ENCODE measurements at places on chromosomes 1 and 21.

DNA sequence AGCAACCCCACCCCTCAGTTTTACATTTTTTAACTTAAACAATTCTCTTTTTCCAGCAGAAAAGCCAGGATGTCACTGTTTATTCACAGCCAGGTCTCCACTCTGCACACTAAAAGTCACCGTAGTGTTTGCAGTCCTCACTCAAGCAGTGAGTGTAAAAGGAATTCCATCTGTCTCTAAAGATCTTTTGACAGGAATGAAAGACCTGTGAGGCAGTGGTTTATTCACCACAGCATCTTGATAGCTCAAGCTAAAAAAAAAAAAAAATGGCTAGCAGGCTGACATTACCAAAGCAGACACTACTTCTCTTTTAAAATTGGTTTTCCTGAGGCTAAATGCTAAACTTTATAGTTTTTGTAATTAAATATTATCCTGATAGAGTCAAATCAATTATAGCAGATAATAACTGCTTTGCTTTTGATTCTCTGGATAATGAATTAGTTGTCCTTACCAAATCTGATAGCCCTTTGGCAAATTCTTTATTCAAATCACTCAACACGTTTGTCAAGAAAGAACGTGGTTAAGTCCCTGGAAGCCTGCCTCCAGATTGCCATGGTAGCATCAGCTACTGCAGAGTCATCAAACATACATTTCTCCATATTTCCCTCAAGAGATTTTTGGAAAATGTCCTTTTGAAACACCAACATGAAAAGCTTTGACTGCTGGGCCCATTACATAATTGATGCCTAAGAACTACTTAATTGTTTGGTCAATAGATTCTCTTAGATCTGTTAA, 22.2 kb upstream of the SLC5A9 start:
- DNase-seq: peak; percentile 48

DNA sequence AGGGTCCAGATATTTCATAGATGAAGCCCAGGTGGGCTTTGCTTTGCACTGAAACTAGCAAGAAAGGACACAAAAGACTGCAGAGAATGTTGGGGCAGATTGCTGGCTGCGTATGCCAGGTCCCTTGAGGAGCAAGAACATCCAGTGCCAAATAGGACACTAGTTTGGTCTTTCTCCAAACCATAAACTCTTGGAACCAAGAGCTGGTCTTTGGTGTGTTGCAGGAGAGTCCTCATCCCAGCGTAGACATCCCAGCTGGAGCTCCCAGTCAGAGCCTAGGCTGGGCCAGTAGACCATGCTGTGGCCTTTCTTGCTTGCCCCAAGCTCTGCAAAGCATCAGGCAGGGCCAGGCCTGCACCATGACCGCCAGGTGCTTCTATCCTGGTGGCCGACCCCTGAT, 87.5 kb downstream of the ATP5PO start:
- no peak for DNase-seq

- no peak for DNase-seq
These were observed 18.1 kb upstream of the FAM78B start for GRCh38 chr1:166184897-166185296.

DNA sequence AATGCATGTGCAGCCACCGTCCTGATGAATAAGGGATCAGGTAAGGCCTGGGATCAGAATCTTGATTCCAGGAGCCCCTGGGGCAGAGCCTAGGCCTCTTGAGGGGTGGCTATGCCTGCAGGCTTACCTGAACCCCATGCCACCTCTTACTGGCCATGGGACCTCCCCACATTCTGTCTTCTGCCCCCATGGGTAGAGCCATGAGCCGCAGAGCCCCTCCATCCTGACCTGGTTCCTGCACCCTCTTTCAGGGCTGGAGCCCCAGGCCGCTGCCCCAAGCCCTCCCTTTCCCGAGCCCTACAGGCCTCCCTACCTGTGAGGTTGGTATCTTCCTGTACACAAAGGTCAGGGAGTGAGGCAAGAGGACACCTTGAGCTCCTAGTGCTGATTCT, 120.8 kb downstream of the DMRTB1 start:
- DNase-seq: no peak

- no peak for DNase-seq
These were observed 4.6 kb downstream of the TARBP1 start for GRCh38 chr1:234474375-234474774.

DNA sequence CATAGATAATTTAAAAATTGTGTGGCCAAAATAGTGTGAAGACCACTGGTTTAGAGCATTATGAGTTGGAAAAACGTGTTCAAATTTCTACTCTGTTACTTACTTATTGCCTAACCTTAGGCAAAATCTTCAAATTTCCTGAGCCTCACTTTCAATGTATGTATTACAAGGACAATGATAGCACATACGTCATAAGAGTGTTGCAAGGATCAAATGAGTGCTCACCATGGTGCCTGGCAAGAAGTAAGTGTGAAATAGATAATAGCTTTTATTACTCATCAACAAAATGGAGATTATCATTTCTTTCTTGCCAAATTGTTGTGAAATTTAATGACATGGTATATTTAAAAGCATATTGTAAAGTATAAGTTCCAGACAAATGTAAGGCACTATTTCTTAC, 57.2 kb downstream of the FH start:
- no peak for DNase-seq

- DNase-seq: no peak
These were observed 226.0 kb upstream of the KAZN start for GRCh38 chr1:14372526-14372925.

DNA sequence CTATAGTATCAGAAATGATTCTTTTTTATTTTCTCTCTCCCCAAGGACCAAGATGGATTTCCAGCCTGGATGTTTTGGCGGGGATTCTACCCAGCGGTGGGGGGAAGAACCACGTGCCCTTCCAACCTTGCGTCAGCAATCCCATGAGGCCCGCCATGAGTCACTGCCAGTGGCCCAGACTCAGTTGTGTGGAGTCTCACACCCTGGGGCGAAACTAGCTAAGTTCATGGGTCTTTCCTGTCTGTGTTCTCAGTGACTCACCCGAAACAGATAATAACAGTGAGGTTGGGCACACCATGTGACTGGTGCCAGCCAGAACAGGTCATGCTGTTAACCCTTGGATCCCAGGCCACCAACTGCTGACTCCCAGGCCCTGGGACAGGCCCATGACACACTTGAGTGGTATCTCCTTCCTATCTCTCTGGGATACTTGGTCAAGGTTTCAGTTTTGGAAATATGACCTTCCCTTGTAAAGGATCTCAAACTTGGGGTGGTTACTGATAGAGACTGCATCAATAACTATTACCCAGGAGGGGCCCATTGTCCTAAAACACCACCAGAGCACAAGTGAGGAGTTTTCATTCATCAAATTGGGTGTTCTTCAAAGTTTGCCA, 98.0 kb upstream of the DUSP10 start:
- no peak for DNase-seq

DNA sequence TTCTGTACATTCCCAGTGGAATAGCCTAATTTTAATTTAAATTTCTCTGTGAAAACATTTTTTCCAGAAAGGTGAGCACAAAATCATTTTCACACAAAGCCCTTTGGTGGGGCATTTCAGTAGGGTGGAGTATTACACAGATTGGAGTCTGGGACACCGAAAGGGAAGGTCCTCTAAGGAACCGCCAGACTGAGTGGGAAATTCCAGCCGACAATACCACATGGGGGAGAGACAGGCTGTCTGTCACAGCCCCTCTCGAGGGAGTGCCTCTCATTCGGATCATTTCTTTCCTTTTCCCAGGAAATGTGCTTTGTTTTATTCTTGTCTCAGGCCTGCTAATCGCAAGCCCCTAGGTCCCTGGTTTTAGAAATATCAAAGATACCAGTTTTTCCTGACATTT, 150.6 kb upstream of the HOOK1 start:
- peak; percentile 46 for DNase-seq

DNA sequence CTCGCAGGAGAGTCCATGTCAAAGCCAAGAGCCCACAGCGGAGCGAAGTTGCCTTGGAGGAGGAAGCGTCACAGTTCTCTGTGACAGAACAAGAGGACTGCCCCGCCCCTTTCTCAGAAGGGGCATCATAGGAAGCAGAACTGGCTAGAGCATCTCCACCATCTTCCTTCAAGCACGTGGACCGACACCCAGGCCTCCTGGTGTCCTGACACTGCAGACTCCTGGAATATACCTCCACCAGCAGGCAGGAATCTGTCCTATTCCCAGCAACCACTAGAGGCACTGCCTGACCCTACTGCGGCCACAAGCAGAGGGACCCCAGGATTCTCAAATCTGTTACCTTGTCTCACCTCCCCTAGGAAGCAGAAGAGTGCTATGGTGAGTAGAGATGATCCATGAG, 37.8 kb downstream of the GPA33 start:
- DNase-seq: no peak

- no peak for DNase-seq
These were observed 1.4 kb upstream of the S100A4 start for GRCh38 chr1:153546796-153547559.

- DNase-seq: no peak
These were observed 712.0 kb downstream of the USP25 start for GRCh38 chr21:16441789-16442188.

- no peak for DNase-seq
These were observed 486.4 kb upstream of the DAB1 start for GRCh38 chr1:57910305-57910704.

GRCh38 chr21:26412885-26413284, 160.2 kb downstream of the CYYR1 start:
- no peak for DNase-seq

GRCh38 chr1:209600541-209600940, 17.0 kb downstream of the CAMK1G start:
- DNase-seq: no peak

DNA sequence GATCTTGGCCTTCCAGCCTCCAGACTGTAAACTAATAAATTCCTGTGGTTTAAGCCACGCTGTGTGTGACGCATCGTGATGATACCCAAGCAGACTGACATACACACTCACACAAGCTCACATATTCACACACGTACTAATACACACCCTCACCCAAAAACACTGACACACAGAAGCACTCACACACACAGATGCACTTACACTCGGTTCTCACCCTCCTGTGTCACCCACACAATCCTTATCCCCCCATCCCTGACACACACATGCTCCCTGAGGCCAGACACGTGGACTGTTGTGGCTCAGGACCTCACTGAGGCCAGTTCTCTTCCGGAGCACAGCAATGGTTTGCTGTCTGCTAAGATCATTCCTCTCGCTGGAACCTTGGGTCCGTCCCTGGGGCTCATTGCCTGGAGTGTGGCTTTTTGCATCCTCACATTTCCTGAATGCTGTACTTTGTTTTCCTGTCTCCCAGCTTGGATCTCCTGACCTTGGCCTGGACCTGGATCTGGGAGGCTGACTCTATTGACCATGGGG, 76.9 kb upstream of the LYST start:
- no peak for DNase-seq

- no peak for DNase-seq
These were observed 32.2 kb downstream of the PADI6 start for GRCh38 chr1:17404034-17404684.

- no peak for DNase-seq
These were observed 92.5 kb downstream of the TTC3 start for GRCh38 chr21:37165586-37165985.

DNA sequence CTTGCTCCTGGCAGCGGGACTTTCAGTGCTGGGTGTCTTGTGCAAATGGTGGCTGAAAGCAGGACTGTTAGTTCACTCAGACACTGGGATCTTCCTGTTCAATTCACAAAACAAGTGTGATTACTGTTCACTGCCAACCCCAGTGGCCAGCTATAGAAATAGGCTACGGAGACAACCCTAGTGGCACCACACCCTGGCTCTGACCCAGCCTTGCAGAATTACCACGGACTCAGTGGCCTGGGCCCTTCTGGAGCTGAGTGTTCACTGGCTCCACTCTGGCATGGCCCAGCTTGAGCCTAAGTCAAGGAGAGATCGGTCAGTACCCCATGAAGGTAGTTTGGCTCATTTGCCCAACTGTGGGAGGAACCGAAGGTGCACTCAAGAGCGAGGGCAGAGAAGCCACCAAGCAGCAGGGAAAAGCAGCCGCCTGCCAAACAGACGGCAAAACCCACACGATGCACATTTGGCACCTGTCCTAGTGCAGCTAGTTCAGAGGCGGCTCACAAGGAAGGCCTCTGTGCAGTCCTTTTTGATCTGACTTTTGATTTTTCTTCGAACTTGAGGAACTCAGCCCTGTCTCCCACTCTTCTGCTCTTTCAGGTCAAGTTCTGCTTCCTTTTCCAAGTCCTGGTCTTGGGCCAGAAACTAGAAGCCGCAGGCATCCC, 5.9 kb downstream of the KIAA2013 start:
- no peak for DNase-seq

DNA sequence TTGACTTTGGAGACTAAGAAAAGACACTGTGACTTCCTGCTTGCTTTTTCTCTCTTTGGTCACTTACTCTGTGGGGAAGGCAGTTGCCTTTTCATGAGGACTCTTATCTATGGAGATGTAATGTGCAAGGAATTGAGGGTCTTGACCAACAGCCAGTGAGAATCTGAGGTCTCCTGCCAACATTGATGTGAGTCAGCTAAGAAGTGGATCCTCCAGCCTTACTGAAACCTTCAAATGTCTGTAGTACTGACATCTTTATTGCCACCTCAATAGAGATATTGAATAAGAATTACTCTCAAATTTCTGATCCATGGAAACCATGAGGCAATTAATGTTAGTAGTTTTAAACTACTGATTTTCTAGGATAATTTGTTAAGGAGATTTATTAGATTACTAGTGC, 598.4 kb downstream of the ADGRL2 start:
- no peak for DNase-seq

DNA sequence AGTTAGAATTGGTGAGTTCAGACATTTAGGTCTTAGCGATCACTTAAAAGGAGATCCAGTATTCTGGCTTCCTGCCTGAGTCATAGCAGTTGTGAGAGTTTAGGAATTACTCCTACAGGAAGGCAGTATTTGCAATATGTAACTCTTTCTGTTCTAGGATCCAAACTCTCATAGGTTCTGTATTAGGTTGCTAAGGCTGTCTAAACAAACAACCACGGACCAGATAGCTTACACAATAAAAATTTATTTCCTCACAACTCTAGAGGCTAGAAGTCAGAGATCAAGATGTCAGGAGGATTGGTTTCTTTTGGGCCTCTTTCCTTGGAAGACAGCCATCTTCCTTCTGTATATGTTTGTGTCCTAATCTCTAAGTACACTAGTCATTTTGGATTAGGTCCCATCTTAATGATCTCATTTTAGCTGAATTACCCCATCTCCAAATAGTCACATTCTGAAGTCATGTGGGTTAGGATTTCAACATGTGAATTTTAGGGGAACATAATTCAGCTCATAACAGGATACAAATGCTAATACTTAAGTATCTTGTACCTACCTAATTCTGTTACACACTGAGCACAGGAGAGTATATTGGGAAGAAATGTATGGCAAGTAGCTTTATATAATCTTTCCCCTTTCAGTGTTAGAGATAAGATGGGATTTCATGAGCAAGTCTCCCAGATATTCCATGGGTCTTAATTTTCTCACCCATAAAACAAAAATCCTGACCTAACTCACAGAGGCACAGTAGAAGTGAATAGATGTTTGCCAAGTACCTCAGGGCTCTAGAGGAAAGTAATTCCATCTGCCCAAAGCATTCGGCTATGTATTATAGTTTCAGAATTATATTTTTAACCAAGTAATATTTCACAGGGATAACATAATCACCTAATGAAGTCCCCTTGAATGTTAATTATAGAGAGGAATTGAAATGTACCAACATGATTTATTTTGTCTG, 144.4 kb downstream of the PTBP2 start:
- DNase-seq: no peak
